ENCODE measurements at places on chromosomes 7 and 10. TPM values are rescaled to one million over a fixed set of nuclear protein-coding genes. Genes with fewer than 3 reads are reported as not detected.

The ABCB1 gene
- polyA plus RNA-seq: 20.3 TPM

The DOCK4 gene
- 26.1 TPM for polyA plus RNA-seq

The KIAA1549 gene
- polyA plus RNA-seq: 14.4 TPM

The EPHA1 gene
- polyA plus RNA-seq: 23.5 TPM

The ORC5 gene
- 25.8 TPM for polyA plus RNA-seq

The CLDN3 gene
- 28.6 TPM for polyA plus RNA-seq

The ZMIZ2 gene
- 67.1 TPM for polyA plus RNA-seq
